ENCODE measurements at places on chromosomes 5 and 9.

DNA sequence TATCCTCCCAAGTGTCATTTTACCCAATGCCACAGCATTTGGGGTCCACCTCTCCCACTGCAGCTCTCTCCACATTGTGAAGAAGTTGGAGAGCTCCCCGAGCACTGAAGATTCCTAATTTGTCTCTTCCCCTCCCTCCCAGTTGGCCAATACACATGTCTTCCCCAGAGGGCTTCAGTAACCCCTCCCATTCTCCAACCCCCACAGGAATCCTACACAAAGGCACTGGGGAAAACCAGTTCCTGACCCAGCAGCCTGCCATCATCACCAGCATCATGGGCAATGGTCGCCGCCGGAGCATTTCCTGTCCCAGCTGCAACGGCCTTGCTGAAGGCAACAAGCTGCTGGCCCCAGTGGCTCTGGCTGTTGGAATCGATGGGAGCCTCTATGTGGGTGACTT is 87.3 kb upstream of the WWC1 start:
- DNase-seq = no peak

- no peak for DNase-seq
These were observed 221.6 kb upstream of the SLC30A5 start for GRCh38 chr5:68872088-68872839.

GRCh38 chr5:109739741-109740728 is 50.3 kb downstream of the MAN2A1 start:
- no peak for DNase-seq

DNA sequence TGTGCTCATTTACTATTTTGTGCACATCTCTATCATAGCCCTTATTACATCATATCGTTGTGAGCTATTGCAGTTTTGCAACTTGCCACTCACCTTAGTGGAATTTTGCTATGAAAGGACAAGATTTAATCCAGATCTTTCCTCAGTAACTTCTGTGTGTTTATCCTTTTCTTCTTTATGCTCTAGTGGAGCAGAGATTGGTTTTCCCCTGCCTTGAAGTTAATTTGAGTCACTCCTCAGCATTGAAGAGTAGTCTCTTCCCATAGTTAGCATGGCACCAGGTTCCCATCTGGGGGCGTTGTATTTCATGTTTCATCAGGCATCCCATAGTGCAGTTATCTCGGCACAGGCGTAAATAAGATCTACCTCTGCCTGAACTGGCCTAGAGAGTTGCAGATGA is 510.4 kb downstream of the PSAT1 start:
- no peak for DNase-seq

- peak; percentile 28 for DNase-seq
These were observed 431.0 kb upstream of the MEF2C start for GRCh38 chr5:89313804-89314588.

DNA sequence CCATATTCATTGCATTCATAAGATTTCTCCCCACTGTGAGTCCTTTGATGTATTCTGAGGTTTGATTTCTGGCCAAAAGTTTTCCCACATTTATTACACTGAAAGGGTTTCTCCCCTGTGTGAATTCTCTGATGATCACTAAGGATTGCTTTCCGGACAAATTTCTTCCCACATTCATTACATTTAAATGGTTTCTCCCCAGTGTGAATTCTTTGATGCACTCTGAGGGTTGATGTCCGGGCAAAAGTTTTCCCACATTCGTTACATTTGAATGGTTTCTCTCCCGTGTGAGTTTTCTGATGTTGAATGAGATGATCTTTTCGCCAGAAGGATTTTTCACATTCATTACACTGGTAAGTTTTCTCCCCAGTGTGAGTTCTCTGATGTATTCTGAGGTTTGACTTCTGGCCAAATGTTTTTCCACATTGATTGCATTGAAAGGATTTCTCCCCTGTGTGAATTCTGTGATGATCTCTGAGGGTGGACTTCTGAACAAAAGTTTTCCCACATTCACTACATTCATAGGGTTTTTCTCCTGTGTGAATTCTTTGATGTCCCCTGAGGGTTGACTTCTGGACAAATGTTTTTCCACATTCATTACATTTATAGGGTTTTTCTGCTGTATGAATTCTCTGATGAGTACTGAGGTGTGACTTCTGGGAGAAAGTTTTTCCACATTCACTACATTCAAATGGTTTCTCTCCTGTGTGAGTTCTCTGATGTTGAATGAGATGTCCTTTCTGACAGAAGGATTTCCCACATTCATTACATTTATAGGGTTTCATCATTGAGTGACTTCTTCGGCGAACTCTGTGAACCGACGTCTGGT is 18.8 kb downstream of the ZNF510 start:
- DNase-seq = no peak

- DNase-seq = no peak
These were observed 18.3 kb downstream of the PSAT1 start for GRCh38 chr9:78314953-78315870.

- no peak for DNase-seq
These were observed 84.2 kb downstream of the CAVIN4 start for GRCh38 chr9:100662122-100662521.

GRCh38 chr5:163395792-163396191 is 41.6 kb upstream of the CCNG1 start:
- no peak for DNase-seq

GRCh38 chr5:91101600-91102379 is 281.3 kb downstream of the ARRDC3 start:
- DNase-seq = peak; percentile 62

DNA sequence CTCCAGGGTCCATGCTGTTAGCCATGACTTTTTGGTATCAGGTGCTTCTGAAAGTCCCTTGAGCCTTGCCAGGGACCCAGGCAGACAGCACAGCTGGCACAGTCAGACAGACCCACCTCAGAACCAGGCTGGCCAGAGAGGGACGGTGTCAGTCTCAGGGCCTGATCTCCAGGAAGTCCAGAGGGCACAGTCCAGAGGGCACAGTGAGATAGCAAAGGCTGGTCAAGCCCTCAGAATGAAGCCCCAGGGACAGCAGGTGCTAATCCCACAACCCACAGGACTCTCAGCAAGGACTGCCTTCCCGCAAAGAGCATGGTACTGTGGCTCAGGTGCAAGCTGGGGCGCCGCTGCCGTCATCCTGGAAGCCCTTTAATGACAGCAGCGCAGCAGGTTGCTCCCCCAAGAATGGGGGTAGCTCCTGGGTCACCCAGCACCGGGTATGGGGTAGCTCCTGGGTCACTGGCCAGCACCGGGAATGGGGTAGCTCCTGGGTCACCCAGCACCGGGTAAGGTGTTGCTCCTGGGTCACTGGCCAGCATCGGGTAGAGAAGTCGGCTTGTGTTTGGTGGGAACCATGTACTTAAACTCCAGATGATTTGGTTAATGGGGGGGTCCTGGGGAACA is 105.6 kb upstream of the PHYKPL start:
- no peak for DNase-seq

DNA sequence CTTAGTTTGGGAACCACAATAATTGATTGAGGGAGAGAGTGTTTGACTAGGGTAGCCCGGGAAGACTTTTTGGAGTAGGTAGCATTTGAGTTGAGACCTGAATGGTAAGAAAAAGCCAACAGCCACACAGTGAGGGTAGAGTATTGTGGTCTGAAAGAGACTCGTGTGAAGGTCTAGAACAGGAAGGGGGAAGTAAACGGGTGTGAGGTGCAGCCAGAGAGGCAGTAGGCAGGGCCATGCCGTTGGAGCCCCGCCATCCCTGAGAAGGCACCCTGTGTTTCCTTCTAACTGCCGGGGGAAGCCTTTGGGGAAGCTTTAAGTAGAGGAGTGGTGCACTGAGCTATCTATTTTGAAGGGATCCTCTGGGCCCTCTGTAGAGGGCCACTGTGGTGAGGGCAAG is 3.5 kb upstream of the F2RL2 start:
- no peak for DNase-seq

- no peak for DNase-seq
These were observed 35.2 kb downstream of the MARVELD2 start for GRCh38 chr5:69450116-69450515.

DNA sequence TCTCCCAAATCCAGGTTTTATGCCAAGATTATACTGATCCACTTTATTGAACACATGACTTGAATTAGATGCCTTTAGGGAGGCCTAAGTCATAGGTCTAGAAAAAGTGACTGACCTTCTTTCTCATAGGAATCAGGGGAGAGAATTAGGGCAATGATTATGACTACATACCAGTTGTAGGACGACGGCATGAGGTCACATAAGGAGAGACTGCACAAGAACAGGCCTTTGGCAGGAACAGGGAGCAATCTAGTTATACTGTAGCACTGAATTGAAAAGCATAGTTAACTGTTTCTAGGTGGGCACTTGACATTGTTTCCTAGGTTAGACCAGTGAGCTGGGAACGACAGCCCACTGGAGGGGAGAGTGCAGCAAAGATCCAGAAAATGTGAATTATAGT is 22.7 kb downstream of the CREBRF start:
- no peak for DNase-seq

DNA sequence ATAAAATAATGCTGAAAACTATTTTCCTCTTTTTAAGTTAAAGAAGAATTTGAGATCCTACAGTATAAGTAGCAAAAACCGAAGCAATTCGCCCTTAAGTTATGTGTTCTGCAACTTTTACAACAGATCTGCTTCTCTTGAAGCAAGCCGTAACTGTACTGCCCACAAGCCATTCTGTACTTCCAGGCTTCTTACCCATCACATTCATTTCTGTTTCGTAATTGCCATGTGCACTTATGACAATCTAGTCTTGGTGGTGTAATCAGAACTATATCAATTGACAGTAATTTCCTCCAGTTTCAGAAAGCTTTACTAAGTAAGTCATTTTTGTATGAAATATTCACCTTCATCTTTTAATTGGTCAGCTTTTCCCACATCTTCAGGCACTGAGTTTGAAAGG is 13.8 kb downstream of the SGTB start:
- no peak for DNase-seq

DNA sequence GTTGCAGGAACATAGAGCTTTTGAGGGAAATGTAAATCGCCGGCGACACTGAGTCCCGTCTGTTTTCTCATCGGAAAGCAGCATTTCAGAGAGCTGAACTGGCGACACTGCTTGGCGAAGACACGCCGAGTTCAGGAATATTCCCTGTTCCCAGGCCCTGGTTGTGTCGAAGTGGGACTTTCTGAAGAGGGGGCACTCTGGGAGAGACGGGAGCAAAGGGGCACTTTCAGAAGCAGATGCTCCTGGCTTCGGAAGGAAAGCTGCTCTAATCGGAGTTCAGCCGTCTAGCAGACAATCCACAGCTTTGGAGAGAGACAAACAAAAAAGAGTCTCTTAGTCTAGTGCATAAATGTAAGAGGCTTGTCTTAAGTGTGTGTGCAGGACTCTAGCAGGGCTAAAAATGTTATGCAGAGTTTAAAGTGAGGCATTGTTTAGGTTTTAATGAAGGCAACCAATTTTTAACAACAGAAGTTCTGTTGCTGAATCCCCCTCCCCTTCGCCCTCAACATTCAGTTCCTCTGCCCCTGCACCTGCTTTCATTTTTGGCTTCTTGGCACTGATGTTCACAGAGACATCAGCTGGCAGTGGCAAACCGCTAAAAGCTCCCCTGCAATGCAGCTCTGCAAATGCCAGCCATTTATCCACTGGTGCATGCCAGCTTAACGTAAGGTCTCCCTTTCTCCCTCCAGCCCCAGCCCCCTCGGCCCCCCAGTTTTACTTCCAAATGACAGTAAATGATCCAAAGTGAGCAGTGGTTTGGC is 289.5 kb upstream of the MPDZ start:
- DNase-seq = no peak

GRCh38 chr5:178198706-178199105 is 5.6 kb upstream of the HNRNPAB start:
- DNase-seq = no peak

DNA sequence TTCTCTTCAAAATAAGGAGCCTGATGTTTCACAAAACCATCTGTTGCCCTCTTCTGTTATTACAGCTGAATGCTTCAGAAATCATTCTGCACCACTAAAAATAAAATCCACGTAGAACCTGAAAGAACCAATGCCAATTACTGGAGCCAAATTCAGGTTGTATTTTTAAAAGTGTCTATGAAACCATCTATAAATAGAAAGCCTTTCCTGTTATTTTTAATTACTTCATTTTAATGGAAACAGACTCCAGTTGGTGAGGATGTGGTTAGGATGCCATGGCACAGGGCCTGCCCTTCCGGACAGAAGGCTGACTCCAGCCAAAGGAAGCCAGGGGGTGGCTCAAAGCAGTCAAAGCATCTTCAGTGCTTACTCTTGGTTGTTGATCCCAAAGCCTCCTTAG is 119.8 kb downstream of the TENT4A start:
- no peak for DNase-seq
